ENCODE measurements at places on chromosomes 11 and 22.

GRCh38 chr11:72334651-72335050 lies 90.7 kb upstream of the PHOX2A start:
- DNase-seq, result no peak

DNA sequence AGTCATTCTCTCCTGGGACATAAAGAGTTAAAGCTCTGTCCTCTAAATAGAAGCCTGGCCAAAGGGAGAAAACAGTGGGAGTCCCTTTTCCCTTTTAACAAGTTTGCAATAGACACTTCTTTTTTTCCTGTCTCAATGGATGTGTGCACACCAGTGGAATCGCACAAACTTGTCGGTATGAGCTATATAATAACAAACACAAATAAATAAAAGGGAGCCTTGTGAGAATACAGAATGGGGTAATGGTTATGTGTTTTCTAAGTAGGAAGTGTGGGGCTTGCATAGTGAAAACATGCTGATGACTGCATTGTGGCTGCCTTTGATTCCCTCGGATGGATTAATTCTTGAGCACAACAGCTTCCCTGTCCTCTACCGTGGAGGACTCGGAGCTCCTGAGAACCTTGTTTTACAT lies 131.9 kb downstream of the WNT7B start:
- DNase-seq, result no peak

DNA sequence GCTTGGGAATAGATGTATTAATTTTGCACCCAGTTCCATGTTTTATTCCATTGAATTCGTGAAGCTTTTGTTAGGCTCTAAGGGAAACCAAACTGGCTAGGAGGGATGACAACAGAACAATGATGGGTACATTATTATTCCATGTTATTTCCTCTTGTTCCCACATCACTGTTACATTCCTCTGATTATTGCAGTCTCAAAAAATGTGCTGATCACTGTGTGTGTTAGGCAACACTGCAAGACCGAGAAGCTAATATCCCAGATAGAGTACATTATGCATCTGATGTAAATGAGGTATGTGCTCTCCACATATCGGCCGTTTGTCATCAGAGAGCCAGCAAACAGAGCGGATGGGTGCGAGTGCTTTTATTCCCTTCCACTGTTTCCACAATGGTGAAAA lies 327.9 kb downstream of the SOX6 start:
- DNase-seq, result no peak

DNA sequence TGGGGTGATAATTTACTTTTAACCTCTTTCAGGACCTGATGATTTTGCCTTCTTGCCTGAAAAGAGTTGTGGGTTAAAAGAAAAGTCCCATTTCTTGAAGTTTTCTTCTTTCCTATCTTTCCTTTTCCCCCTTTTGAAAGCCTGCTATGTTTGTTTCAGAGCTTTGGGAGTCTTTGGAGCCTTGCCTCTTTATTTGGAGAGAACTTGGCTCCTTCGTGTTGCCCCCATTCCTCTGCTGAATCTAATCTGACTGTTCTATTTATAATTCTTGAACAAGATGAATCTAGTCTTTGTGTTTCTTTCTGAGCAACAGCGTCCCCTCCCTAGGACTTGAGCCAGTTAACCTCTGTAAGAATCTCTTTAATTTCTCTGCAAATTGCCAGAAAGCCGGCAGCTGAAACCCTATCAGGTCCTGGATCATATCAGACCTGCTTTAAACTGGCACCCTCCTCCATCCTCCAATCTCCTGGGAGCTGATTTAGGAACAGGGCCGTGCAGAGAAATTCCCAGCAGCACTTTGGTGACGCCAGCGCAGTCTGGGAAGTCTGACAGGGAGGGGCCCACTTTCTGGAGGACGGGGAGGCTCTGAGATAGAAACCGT lies 289.1 kb upstream of the SORL1-AS1 start:
- DNase-seq, result peak; percentile 89

All from left hindlimb (tissue), 1 donor.